ENCODE measurements at places on chromosomes 1 and 21. TPM values are rescaled to one million over a fixed set of nuclear protein-coding genes. Genes with fewer than 3 reads are reported as not detected.

DNA sequence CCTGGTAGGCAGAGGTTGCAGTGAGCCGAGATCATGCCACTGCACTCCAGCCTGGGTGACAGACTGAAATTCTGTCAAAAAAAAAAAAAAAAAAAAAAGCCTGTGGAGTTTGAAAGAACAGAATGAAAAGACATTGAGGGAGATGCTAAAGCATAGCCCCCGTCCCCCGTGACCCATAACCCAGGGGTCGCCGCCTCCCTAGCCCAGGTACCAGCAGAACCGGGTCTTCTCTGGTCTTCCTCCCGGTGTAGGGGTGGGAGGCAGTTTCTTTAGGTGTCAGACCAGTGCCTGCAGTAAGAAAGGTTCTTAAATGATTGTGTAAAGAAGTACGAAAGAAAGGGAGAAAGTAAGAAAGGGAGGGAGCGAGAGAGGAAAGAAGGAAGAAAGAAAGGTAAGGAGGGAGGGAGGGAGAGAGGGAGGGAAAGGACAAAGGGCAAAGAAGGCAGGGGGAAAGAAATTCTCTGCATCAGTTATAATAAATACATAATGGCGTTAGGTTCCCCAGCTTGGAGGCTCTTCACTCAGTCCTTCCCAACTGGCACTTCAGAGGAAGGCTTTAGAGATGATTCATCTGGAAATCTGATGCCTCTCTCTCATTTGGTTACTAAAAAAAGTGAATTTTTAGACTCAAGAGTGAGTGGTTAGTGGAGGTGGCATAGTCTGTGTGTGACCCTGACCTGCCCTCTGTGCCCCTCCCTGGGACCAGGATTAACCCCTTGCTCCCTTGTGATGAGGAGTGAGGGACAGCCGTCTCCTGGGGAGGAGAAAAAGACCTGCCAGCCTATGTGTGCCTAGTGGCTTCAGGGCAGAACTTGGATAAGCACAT, 1.1 kb downstream of the IL24 start:
- DNase-seq: no peak

- DNase-seq: no peak
Observed at GRCh38 chr1:4526747-4527146, 127.7 kb upstream of the AJAP1 start.

GRCh38 chr1:244010703-244011123, 40.4 kb upstream of the ZBTB18 start:
- no peak for DNase-seq

GRCh38 chr1:172268237-172268636, 152.2 kb upstream of the C1orf105 start:
- no peak for DNase-seq

The IQGAP3 gene
- 6.8 TPM for total RNA-seq

The LCK gene
- total RNA-seq: not detected

GRCh38 chr1:15701784-15702183, 17.7 kb downstream of the PLEKHM2 start:
- no peak for DNase-seq

GRCh38 chr1:16447641-16448040, 7.1 kb downstream of the NECAP2 start:
- peak; percentile 38 for DNase-seq

GRCh38 chr1:30704271-30704670, 19.1 kb downstream of the MATN1 start:
- DNase-seq: peak; percentile 67

GRCh38 chr1:232287676-232288569, 342.0 kb downstream of the SIPA1L2 start:
- no peak for DNase-seq
